GM18507 (cell line): ENCODE measurements at places on chromosomes 1 and 21.

DNA sequence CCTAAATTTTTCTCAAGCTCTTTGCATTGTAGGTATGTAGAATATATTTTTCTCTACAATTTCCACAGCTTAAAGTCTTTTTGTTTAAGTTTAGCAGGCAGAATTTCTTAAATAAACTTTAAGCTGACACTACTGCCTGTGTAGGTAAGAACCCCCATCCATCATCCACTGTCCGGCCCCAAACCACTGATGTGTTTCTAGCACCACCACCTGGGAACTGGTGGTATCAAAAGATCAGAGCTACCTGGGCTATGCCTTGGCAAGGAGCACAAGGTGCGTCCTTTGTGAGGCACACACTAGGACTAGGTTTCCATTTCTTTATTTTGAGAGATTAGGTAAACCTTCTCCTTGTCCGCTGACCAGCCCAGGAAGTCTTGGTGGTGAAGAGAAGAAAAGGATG is 10.5 kb upstream of the LELP1 start:
- no peak for DNase-seq

DNA sequence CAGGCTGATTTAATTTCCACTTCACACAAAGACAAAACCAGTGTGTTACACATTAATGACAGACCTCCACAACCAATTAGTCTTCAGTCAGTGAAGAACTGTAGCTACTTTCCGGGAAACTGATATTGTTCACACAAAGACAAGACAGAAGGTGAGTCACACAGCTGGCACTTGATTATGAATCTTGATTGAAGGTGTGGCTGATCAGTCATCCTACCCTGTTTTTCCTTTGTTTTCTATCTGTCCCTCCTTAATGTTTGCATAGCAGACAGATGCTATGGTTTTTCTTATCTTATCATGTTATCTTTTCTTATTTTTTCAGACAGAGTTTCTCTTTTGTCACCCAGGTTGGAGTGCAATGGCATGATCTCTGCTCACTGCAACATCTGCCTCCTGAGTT is 185.1 kb upstream of the GREM2 start:
- DNase-seq = no peak

- peak; percentile 67 for DNase-seq
Measured at GRCh38 chr1:15966081-15966955, 9.6 kb downstream of the ZBTB17 start.

DNA sequence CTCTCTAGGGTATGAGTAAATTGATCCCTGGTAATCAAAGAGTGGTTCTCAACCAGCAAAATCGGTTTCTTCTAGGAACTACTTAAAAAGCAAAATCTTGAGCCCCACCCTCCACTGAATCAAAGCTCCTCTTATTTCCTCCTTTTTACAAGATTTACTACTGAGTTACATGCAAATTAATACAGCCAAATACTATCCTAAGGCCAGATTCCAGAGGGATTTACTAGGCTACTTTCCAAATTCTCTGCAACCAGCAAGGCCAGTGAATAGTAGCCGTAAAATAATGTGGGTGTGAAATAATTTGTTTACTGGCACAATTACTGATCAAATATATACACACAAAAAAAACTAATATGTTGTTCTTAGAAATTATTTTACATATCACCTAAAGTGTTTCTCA is 1583.8 kb downstream of the NCAM2 start:
- DNase-seq = no peak

DNA sequence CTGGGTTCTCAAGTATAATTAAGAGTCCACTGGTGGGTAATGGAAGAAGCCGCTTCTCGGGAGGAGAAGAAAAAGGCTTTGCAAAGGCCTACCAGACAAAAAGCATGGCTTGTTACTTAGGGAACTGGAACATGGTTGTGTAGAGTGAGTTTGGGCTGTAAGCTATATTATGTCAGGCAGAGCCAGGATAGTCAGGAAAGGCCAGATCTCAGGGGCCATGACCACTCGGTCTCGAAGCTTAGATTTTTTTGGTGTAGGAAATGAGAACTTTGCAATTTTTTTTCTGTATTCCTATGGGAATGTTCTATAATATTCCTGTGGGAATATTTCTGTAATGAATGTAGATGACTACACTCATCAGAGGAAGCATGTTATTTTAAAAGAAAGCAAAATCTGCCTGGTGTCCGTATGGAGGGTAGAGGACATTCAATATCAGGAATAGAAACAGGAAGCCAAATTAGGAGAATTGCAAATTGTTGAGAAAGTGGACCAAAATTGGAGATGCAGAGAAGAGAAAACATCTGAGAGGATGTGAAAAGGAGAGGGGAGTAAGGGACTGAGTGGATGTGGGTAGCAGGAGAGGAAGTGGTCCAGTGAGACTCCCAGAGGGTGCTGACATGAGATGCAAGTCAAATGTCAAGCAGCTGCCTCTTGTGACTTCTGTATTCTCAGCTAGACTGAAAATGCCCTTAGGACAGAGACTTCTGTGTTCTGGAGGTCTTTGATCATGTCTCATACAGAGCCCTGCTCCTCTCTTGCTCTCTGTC is 45.2 kb upstream of the HAO2 start:
- peak; percentile 35 for DNase-seq

- no peak for DNase-seq
Measured at GRCh38 chr1:109687641-109688499, at the start of gene GSTM1. Gene GSTM1, plus strand, starts transcription at chr1:109687817. Its CDS starts 57 bp downstream, at chr1:109687874.

GRCh38 chr1:230139741-230140140 is 72.7 kb downstream of the GALNT2 start:
- no peak for DNase-seq

GRCh38 chr1:27669876-27670275 is 2.1 kb downstream of the IFI6 start:
- no peak for DNase-seq

GRCh38 chr1:50508040-50508586 is 84.9 kb upstream of the DMRTA2 start:
- DNase-seq = no peak

GRCh38 chr21:36125512-36126207 is 9.2 kb upstream of the CBR3 start:
- no peak for DNase-seq

DNA sequence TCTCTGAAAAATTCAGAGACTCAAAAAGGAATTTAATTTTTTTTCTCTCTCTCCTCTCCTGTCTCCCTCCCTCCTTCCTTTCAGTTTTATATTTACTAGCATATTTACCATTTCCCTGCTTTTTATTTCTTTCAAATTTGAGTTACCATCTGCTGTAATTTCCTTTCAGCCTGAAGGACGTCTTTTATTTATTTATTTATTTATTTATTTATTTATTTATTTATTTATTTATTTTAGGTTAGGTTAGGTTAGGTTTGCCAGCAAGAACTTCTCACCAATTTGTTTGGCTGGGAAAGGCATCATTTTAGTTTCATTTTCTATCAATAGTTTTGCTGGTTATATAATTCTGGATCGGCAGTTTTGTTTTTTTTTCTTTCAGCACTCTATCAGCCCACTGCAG is 231.7 kb upstream of the ZRANB2 start:
- DNase-seq = no peak

DNA sequence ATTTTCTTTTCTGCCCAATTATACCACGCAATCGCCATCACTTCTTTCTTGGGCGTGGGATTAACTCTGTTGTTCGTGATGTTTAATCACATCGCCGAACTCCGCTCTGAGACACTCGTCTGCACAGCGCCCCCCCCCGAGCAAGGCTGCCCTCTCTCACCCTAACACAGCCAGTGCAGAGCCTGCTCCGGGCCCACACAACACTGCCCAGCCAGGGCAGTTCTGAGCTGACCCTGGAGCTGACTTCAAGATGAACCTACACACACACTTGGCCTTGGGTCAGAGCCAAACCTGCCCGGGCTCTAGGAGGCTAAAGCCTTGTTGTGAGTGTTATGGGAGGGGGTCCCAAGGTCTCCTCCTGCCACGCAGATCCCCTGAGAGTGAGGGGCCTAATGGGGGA is 64.6 kb upstream of the LRP8 start:
- no peak for DNase-seq

GRCh38 chr1:22643381-22643780 is at the start of gene C1QC:
Gene C1QC, plus strand, starts transcription at chr1:22643633. Its CDS starts 391 bp downstream, at chr1:22644024.
- DNase-seq = no peak

DNA sequence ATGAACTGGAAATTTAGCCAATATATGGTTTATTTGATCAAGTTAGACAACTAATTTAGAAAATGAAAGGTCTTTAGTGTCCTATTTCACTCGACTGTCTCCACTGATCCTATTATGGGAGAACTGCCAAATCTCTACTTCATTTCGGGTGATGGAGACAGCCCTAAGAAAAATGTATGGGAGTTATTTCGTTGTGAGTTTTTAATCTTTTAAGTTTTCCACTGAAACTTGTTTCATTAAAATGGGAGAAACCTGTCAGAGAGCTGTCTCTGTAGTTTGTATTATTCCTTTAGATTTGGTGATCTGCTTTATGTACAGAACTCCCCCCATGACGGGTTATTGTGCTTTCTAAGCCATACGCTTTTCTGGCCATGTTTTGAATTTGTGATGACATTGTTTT is 899.7 kb downstream of the ADGRL2 start:
- DNase-seq = no peak

DNA sequence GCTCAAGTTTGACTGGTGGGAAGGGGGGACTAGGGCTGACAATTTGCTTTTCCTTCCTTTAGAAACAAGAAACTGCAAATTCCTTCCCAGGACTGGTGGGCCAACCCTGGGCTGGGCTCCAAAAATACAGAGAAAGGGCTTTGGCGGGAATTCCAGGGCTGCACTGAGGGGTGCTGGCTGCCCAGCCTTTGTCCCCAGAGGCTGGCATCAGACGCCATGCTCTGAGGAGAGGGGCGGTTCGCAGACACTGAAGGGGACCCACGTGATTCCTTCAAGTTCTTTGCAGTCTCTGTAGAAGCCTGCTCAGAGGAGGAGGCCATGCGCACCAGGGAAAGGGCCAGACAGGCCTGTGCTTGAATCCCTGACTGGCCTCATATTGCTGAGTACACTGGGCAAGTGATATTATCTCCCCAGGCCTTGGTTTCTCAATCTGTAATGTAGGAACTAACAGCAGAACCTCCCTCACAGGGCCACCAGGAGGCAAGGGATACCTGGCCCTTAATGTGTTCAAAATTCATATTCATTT is 119.5 kb downstream of the EPHB2 start:
- DNase-seq = no peak

GRCh38 chr1:48937732-48938131 is 161.0 kb upstream of the BEND5 start:
- DNase-seq = no peak

- DNase-seq = no peak
Measured at GRCh38 chr1:183414365-183414764, 3.8 kb downstream of the NMNAT2 start.

- DNase-seq = no peak
Measured at GRCh38 chr1:178450871-178451270, 45.9 kb downstream of the CLEC20A start.

- DNase-seq = no peak
Measured at GRCh38 chr1:153336650-153337049, 12.0 kb downstream of the PGLYRP4 start.

- no peak for DNase-seq
Measured at GRCh38 chr1:201285846-201286245, 2.5 kb downstream of the PKP1 start.

- no peak for DNase-seq
Measured at GRCh38 chr1:42153624-42154023, 414 bp downstream of the GUCA2B start.

DNA sequence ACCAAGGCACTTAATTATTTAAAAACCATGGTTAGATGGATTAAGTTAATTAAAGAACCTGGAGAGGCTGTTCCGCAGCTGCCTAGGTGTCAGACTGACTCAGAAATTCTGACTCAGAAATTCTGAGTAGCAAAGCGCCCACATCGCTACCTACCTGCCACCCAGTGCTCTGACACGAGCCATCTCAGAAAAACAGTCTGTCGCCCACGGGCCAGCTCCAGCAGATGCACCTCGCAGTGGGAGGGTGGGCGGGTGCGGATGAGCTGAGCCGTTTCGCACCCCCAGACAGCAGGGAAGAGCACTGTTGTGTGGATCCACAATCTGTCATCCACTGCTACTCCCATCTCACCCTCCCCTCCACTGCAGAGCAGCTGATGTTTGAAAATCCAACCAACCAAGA is 13.5 kb downstream of the KCNK1 start:
- no peak for DNase-seq

DNA sequence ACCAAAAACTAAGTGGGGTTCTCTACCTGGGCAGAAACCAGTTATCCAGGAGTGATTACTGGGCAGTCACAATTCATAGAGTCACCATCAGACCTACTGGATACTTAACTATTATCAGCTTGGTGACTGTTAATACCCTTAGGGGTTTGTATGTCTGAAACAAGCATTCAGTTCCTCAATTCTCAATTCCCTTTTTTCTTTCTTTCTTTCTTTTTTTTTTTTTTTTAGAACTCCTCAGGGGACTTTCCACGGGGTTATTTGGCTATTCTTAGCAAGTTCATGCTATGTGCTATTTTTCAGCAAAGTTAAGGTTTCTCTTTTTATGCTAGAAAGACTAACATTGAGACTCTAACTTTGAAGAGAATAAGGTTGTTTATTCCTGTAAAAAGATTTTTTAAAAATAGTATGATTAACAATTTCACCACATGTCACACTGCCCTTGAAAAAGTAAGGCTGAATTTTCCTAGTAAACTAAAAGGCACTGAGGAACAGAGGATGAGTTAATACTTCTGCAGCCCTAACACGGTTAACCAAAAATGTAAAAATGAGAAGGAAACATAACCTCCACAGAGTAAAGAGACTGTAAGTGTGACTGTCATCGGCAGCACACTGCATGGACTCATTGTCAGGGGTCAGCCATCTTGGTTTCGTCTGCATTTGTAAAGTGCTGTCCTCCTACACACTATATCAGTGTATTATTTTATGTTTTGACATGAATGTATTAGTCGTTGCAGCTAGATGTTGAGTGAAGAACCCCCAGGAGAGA is 310.2 kb downstream of the NTNG1 start:
- DNase-seq = no peak

GRCh38 chr1:17527036-17527914 is 12.2 kb upstream of the ARHGEF10L start:
- no peak for DNase-seq

- no peak for DNase-seq
Measured at GRCh38 chr1:209455661-209456358, 127.7 kb upstream of the CAMK1G start.

DNA sequence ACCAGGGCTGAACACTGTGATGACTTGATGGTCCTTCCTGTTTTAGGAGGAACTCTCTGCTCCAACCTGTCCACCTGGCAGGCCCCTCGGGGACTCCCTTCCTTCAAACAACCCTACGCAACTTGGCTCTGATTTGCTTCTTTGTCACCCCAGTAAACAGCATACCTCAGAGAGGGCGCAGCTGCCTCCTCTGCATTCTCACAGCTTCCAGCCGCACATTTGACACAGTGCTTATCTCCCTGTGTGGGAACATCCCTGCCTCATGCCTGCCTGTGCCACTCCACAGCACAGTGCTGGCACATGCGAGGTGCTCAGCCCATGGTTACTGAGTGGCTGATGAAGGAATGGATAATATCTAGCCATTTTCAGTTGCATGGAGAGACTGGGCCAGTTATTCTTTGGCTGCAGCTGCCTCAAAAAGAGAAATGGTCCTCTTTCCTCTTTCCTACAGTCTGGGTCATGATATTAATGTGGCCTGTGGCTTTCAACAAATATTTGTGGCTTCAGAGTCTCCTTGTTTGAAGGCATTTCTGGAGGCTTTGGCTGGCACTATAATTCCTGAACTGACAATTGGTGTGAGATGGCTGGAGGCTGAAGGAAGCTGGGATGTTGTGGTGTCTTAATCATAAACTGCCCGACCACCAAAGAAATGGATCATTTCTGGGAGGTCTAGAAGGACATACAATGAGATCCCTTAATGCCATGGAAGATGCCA is 77.9 kb downstream of the TENT5C start:
- DNase-seq = no peak

- no peak for DNase-seq
Measured at GRCh38 chr1:63255153-63255552, 67.2 kb upstream of the FOXD3 start.
